ENCODE measurements at places on chromosomes 2 and 18. TPM values are rescaled to one million over a fixed set of nuclear protein-coding genes. Genes with fewer than 3 reads are reported as not detected.

The REG3A gene
- not detected for total RNA-seq

The GKN1 gene
- total RNA-seq, result 867 TPM

The ARHGAP15 gene
- total RNA-seq, result not detected

The CSRNP3 gene
- total RNA-seq, result 0.58 TPM

DNA sequence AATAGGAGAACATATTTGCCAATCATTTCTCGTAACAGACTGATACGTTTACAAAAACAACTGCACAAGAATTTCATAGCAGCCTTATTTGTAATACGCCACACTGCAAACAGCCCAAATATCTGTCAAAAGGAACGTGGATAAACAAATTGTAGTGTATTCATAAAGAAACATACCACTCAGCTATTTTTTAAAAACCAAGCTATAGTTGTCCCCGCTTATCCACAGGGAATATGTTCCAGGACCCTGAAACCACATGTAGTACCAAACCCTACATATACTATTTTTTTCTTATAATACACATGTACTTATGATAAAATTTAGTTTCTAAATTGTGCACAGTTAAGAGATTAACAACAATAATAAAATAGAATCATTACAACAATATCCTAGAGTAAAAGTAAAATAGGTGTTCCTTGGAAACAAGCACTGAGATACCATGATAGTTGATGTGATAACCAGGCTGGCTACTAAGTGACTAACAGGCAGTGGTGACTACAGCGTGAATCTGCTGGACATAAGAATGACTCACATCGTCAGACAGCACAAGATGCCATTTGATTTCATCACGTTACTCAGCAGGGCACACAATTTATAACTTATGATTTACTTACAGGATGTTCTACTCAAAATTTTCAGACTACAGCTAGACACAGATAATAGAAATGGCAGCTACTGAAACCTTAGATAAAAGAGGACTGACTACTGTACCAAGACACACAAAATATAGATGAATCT lies 367.4 kb downstream of the NCKAP5 start:
- no peak overlapping the region for H3K27ac ChIP-seq
- no peaks in the 10 kb centered on the region for H3K4me1 ChIP-seq
- no peak for DNase-seq
- no peaks in the 10 kb centered on the region for H3K36me3 ChIP-seq
- no peak overlapping the region for H3K4me3 ChIP-seq

- no peaks in the 10 kb centered on the region for H3K4me1 ChIP-seq
- H3K36me3 ChIP-seq, result no peaks in the 10 kb centered on the region
- no peaks in the 10 kb centered on the region for H3K27me3 ChIP-seq
- H3K27ac ChIP-seq, result no peak overlapping the region
- H3K4me3 ChIP-seq, result no peak overlapping the region
Observed at GRCh38 chr2:207363761-207364290, 165.9 kb upstream of the CREB1 start.

GRCh38 chr2:76429374-76429773 lies 718.7 kb upstream of the GCFC2 start:
- H3K4me1 ChIP-seq, result no peaks in the 10 kb centered on the region
- no peak overlapping the region for H3K27ac ChIP-seq
- H3K36me3 ChIP-seq, result no peaks in the 10 kb centered on the region

DNA sequence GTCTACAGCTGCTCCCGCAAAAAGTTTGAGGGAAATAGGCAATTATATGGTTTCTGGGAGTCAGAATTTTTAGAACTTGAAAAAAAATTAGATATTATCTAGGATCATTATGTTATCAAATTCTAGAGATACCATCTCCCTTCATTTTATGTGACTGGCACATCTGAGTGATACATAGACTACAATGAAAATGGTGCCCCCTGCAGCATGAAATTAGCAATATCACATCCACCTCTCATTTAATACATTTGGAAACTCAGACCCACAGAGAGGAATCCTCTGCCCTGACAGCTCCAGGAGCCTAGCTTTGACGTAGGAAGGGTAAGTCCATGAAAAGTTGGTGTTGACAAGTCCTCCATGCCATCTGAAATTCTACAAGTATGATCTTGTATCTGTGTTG lies 381.6 kb downstream of the SUCLG1 start:
- H3K27me3 ChIP-seq, result no peaks in the 10 kb centered on the region
- no peak for DNase-seq
- H3K4me3 ChIP-seq, result no peak overlapping the region
- no peak overlapping the region for H3K27ac ChIP-seq
- no peaks in the 10 kb centered on the region for H3K36me3 ChIP-seq

DNA sequence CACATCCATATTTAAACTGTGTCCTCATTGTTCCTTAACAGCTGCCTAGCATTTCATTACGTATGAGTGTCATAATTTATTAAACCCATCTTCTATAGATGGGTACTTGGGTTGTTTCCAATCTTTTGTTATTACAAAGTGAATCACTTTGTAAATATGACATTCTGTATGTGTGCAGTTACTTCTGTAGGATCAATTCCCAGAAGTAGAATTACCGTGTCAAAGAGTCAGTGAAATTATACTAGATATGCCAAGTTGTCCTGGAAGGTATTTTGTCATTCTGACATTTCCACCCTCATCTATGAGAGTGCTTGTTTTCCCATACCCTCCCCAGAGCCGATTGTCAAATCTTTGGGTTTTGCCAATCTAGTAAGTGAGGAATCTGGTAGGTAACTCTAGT lies 194.5 kb upstream of the APCDD1 start:
- H3K27ac ChIP-seq, result no peak overlapping the region
- no peaks in the 10 kb centered on the region for H3K4me1 ChIP-seq
- H3K27me3 ChIP-seq, result no peaks in the 10 kb centered on the region
- no peak for DNase-seq
- H3K4me3 ChIP-seq, result no peak overlapping the region
- H3K36me3 ChIP-seq, result no peaks in the 10 kb centered on the region

DNA sequence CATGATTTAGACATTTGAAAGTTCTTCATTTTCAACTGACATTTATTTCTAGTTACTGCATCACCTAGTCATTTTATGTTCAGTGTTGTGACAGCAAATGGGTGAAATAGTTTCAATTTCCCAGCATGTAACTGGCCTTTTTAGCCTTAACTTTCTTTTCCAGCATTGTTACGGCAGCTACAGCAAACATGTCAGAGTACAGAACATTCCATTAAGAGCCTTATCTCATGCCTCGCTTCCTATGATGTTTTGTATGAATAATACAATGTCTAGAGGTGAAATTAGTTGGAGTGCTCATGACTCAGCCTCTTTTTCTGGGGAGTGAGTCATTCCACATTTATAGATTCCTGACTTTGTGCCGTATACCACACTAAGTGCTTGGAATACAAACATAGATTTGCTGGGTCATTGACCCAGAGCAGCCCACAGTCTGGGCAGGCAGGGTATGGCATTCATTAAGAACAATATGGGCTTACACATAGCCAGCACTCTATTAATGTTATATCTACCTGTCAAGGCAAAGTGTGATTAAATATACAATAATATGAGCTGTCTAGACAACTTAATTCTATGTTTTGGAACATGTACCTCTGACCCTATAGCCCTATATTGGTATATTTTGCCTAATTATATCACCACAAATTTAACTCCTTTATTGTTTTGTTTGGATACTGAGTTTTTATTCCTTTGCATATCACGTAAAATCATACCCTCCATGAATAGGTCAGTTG lies 72.2 kb downstream of the MAP2 start:
- DNase-seq, result peak; percentile 92
- H3K27me3 ChIP-seq, result no peaks in the 10 kb centered on the region
- H3K27ac ChIP-seq, result peak overlapping the region; percentile 78
- no peak overlapping the region for H3K4me3 ChIP-seq
- H3K4me1 ChIP-seq, result peaks cover 13% of the 10 kb centered on the region

GRCh38 chr2:80364524-80365212 lies 60.1 kb upstream of the LRRTM1 start:
- no peaks in the 10 kb centered on the region for H3K27me3 ChIP-seq
- H3K27ac ChIP-seq, result no peak overlapping the region
- no peak for DNase-seq
- H3K36me3 ChIP-seq, result no peaks in the 10 kb centered on the region
- no peaks in the 10 kb centered on the region for H3K4me1 ChIP-seq

GRCh38 chr18:79337184-79337583 lies 58.5 kb upstream of the NFATC1 start:
- no peaks in the 10 kb centered on the region for H3K4me1 ChIP-seq
- no peak for DNase-seq
- no peak overlapping the region for H3K4me3 ChIP-seq

DNA sequence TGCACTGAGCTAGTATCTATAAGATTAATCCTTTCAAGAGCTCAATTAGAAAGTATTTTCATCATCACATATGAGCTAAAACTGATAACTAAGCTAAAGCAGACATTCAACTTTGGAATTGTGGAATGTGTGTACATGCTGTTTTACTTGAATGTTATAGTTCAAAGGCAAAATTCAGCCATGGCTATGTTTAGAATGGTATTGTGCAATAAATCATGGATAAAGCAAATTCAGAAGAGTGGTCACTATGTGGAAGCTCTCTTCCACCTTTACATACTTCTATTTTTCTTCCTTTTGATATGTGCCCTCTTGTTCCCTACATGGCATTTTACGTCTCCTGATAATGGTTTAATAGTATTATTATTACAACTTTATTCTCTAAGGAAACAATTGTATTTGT lies 1366.3 kb upstream of the LRRTM1 start:
- no peaks in the 10 kb centered on the region for H3K4me1 ChIP-seq
- no peaks in the 10 kb centered on the region for H3K36me3 ChIP-seq
- H3K4me3 ChIP-seq, result no peak overlapping the region
- H3K27me3 ChIP-seq, result no peaks in the 10 kb centered on the region
- no peak for DNase-seq

All from stomach (tissue), 19 donors.